ENCODE measurements at places on chromosomes 2 and 18.

- DNase-seq: no peak
Measured at GRCh38 chr2:1020206-1020605, 69.6 kb downstream of the SNTG2 start.

DNA sequence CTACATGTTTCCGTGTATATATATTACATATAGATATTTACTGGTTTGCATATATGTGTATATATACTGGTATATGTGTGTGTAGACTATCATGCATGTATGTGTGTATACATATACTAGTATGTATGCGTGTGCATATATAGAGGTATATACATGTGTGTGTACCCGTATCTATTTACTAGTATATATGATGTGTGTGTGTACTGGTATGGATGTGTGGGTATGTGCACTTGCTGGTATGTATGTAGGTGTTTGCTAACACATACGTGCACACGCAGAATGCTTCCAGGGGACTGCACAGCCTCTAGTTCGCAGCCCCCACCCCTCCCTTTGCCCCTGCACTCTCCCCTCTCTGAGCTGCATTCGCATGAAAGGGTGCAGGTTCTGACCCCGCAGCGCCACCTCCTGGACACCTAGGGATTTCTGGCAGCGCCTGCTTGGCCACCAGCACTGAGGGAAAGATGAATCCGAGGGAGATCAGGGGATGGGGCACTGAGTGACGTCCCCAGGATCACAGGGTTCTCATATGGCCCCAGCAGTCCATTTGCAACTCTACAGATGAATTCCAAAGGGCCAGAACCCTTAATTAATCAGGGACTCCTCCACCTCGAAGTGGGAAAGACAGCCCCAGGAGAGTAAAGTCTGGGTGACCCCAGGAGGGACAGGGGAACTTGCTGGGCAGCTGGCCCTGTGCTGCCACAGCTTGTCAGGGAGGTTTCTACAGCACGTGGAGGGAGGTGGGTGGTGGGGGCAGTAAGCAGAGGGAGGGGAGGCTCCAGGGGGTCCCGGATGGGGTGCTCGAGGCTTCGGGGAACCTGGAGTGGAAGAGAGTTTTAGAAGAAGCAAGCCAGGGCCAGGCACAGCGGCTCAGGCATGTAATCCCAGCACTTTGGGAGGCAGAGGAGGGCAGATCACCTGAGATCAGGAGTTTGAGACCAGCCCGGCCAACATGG is 66.8 kb upstream of the ASAP2 start:
- peak; percentile 9 for DNase-seq

DNA sequence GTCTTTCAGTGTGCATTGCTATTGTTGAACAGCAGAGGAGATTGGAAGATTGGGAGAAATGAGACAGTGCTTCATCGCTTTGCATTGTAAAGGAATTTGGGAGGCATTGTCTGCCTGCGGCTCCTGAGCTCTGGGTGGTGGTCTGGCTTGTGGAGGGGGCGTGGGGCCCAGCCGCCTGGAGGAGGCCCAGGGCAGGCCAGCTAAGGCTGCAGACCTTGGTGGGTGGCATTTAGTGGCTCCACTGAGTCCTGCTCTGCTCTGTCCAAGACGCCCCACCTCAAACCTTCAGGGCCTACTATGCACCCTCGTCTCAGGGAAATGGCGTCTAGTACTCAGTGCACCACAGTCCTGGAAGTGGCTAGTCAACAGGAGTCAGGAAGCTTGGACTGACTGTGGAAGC is 5.7 kb upstream of the HS1BP3 start:
- no peak for DNase-seq

GRCh38 chr2:181371782-181372645 is 85.2 kb upstream of the ITGA4 start:
- no peak for DNase-seq

DNA sequence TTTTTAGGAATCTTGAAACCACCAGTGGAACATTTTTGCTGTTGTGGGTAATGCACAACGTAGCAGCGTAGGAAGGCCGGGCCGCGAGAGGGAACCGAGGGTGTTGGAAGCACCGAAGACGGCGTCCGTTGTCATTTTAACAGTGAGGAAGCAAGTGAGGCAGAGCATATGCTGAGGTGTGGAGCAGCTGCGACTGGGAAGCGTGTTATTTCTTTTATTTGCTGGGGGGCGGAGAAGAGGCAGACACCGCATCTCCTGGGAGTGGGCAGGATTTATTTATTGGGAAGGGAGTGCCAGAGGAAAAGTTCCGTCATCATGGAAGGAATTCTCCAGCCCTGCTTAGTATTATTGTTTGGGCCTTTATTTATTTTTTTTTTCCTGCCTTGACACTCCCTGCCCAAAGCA is 232.8 kb downstream of the KLHL29 start:
- no peak for DNase-seq

GRCh38 chr2:196589419-196589818 is 50.1 kb upstream of the CCDC150 start:
- DNase-seq: no peak

DNA sequence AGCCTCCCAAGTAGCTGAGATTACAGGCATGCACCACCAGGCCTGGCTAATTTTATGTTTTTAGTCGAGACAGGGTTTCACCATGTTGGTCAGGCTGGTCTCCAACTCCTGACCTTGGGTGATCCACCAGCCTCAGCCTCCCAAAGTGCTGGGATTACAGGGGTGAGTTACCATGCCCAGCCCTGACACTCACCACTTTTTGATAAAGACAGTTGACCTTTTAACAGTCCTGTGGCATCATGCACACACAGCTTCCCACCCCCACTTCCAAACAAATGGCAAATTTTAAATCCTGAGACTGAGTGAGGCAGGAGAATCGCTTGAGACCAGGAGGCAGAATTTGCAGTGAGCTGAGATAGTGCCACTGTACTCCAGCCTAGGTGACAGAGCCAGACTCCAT is 6.2 kb upstream of the DNAJB2 start:
- DNase-seq: no peak

DNA sequence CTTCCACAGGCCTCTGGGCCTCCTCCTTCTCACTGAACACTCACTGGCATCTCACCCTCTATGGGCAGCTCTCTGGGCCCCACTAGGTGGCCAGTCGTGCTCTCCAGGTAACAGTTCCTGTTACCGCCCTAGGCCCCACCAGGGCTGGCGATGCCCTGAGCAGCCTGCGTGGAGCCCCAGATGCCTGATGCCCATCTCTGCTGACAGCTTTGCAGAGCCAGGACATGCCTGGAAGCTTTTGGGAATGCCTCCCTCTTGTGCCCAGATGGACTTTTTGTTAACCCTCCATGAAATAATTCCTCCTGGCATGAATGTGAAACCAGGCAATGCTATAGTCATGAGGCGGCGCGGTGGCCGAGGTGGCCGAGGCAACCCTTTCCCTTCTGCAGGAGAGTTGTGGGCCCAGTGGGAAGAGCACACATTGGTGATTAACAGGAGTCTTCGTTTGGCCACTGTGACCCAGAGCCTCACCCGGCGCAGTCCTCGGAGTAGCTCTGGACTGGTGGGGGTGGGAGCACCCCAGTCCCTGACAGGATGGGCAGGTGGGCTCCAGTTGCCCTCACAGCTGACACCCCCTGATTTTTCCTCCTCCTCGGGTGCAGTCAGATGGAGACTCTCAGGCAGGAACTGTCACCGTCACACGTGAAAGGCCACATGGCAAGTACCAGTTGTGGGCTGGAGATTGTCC is 80.0 kb downstream of the SH3BP4 start:
- no peak for DNase-seq

GRCh38 chr2:149562324-149562723 is 25.3 kb downstream of the MMADHC start:
- DNase-seq: no peak

DNA sequence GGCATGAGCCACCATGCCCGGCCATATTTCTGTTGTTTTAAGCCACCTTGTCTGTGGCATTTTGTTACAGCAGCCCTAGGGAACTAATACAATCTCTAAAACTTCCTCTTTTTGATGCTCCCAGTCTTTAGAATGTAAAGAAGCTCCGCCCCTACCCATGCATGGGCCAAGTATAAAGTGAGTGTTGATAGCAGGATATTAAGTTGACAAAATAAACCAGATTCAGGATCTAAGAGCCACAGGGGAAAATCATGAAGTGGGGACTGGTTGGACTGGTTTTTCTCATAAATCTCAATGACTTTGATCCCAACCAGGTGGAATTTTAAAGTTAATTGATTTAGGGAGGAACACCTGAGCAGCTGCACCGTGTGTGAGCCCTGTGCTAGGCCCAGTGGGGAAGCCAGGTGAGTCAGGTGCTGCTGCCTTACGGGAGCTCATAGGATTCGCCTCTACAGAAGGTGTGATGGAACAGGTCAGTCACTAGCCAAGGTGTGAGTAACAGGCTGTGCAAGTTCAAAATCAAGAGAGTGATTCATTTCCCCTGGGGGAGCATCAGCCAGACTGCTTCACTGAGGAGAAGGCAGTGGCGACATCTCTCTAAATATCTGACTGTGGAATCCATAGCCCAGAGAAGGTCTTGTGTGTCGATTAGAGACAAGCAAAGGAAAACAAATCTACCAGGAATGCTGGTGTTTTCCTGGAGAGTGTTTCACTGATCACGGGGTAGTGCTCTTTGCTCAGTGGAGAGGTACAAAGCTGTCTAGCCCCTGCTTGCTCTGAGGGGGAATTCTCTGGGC is 63.0 kb upstream of the MSH2 start:
- no peak for DNase-seq

- DNase-seq: no peak
Measured at GRCh38 chr2:29035016-29035745, 39.1 kb downstream of the PCARE start.

- no peak for DNase-seq
Measured at GRCh38 chr18:3667255-3668137, 217.5 kb downstream of the TGIF1 start.

- DNase-seq: no peak
Measured at GRCh38 chr2:216776066-216776850, 80.9 kb upstream of the IGFBP5 start.

GRCh38 chr2:48423376-48423775 is 106.6 kb upstream of the STON1 start:
- DNase-seq: no peak

- DNase-seq: no peak
Measured at GRCh38 chr2:179354739-179355537, 90.3 kb upstream of the SESTD1 start.

DNA sequence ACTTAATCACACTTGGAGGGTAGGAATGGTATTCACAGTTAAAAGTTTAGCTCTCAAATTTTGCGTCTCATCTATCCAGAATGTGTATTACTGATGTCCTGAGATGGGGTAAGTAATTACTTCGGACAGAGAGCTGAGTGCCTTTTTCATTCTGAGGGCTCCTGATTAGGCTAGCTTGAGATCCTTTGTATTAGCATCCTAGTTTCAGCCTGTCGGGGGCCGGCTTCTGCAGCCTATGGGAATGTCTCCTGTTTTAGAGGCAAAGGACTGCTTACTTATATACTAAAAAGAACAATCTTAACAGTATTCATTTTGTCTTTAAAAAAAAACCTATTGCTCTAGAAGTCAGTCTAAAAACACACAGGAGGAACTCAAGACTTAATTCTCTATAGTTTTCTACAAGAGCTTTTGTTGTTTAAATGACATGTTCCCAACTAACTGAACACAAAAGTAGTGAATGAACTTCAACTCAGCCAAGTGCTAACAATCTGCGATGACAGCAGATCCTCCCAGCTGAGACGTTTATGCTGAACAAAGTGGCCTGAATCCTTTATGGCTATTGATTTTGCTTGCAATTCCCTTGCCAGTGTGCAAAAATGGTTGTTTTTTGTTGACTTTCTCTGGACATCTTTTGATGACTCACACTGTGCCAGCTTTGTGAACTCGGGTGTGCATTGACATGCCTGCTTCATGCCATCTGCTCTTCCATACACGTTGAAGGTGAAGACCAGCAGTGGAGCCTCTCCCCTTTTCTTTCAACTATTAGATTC is 118.7 kb downstream of the LYPD6B start:
- DNase-seq: no peak

- no peak for DNase-seq
Measured at GRCh38 chr2:33223856-33224255, 252.6 kb upstream of the RASGRP3 start.

GRCh38 chr2:45882707-45883602 is 231.5 kb downstream of the PRKCE start:
- no peak for DNase-seq

DNA sequence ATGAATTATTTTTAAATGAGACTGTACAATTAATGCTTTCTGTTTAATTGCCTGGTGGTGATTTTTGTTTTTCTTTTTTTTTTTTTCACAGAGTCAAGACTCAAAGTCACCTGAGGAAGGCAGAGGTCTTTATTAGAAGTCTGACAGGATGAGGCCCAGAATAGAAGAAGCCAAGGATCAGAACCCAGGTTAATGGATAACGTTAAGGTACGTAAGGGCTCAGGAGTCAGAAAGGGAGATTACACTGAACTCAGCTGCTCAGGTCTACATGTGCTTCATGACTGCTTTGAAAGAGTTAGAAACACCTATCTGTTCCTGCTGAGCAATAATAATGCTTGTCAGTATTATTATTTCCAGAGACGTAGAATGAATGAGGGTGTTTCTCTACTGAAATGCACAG is 196.5 kb downstream of the LRATD1 start:
- no peak for DNase-seq

GRCh38 chr2:113198790-113199612 is 25.2 kb downstream of the PSD4 start:
- peak; percentile 34 for DNase-seq

- no peak for DNase-seq
Measured at GRCh38 chr2:64000630-64001381, 18.4 kb downstream of the VPS54 start.

DNA sequence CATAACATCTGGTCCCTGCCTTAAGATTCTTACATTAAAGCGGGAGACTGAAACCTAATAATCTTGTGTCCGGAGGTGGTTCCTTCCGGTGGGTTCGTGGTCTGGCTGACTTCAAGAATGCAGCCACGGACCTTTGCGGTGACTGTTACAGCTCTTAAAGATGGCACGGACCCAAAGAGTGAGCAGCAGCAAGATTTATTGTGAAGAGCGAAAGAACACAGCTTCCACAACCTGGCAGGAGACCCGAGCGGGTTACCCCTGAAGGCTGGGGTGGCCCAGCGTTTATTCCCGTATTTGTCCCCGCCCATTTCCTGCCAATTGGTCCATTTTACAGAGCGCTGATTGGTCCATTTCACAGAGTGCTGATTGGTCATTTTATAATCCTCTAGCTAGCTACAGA is 122.3 kb upstream of the SIX2 start:
- no peak for DNase-seq
